ENCODE measurements at places on chromosomes 3 and 15. TPM values are rescaled to one million over a fixed set of nuclear protein-coding genes. Genes with fewer than 3 reads are reported as not detected.

GRCh38 chr15:77840991-77841775 lies 208.5 kb upstream of the LINGO1 start:
- H3K27ac ChIP-seq, result no peak overlapping the region
- peaks cover 8% of the 10 kb centered on the region for H3K27me3 ChIP-seq
- no peaks in the 10 kb centered on the region for H3K36me3 ChIP-seq
- DNase-seq, result no peak

DNA sequence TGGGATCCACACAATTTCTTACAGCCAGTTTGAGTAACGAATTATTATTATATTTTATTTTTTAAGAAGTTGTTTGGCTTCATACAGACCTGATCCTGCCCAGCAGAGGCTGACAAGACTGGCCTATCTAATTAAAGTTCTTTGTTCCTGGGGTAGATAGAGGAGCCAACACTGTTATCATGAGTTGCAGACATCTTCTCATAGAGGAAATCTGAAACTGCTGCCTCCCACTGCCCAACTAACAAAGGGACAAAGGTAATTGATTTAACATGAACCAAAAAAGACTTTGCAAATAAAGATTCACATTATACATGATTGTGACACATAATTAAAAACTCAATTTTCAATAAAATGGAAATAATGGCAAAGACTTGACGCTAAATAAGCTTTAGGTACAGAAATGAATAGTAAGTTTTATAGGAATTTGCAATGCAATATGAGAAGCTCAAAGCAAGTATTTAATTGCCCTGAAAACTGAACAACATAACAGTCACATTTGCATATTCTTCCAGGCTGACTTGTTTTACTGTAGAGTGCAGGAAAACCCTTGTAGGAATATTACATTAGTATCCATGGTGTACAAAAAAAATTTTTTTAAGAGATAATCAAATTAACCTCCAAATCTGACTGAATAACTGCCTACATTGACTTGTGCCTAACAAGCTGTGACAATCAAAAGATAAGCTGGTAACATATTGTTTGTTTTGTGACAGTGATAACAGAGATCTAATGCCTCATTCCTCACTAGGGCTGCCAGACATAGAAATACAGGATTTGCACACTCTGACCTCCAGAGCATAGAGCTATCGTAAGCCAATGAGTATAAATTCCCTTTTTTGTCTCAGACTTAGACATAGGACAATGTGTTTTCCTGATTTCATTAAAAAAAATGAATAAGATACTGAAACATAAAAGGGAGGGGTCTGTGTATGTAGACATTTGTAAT lies 273.2 kb downstream of the MFSD1 start:
- H3K27me3 ChIP-seq, result no peaks in the 10 kb centered on the region
- no peak overlapping the region for H3K27ac ChIP-seq
- H3K4me1 ChIP-seq, result no peaks in the 10 kb centered on the region
- H3K4me3 ChIP-seq, result no peak overlapping the region
- DNase-seq, result no peak

GRCh38 chr3:129348734-129349133 lies 70.1 kb downstream of the HMCES start:
- peaks cover 11% of the 10 kb centered on the region for H3K27me3 ChIP-seq
- H3K4me3 ChIP-seq, result no peak overlapping the region
- no peak for DNase-seq
- no peaks in the 10 kb centered on the region for H3K36me3 ChIP-seq
- no peak overlapping the region for H3K27ac ChIP-seq

DNA sequence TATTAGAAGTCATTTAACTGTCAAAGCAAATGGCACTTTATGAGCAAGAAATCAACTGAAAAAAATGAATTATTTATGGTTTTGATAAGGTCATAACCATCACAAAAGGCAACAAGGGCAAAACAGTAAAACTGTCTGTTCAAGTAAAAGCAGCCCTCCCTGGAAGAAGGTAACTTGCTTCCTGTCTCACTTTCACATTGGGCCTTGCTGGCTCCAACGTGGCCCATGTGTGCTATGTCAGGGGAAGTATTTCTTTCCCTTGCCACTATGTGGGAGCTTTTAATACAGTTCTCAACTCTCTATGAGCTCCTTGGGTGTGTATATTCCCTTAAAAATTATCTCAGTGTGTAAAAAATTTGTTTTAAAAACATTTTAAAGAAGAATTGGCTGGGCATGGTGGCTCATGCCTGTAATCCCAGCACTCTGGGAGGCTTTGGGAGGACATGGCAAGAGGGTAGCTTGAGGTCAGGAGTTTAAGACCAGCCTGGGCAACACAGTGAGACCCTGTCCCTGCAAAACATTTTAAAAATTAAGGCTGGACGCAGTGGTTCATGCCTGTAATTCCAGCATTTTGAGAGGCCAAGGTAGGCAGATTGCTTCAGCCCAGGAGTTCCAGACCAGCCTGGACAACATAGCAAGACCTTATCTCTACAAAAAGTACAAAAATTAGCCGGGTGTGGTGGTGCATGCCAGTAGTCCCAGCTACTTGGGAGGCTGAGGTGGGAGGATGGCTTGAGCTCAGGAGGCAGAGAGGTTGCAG lies 45.2 kb upstream of the TJP1 start:
- H3K4me1 ChIP-seq, result peaks cover 7% of the 10 kb centered on the region
- no peaks in the 10 kb centered on the region for H3K27me3 ChIP-seq
- no peak overlapping the region for H3K27ac ChIP-seq
- DNase-seq, result no peak
- no peak overlapping the region for H3K4me3 ChIP-seq
- no peaks in the 10 kb centered on the region for H3K36me3 ChIP-seq

DNA sequence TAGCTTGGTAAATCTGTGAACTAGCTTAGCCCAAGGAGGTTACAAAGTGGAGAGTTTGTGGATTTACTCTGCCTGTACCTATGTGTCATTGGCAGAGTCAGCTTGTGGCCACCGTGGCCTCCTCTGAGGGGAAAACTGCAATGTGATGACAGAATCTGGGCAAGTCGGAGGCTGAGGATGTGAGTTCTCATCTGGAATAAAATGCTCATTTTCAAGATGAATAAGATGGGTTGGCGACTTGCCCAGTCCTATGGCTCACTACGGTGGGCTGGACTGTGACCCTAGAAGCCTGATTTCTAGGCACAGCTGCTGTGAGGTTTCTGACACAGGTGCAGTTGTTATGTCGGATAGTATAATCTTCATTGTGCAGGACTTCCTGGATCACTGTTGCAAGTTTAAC lies 83.7 kb downstream of the ETV5 start:
- no peaks in the 10 kb centered on the region for H3K4me1 ChIP-seq
- DNase-seq, result no peak
- H3K4me3 ChIP-seq, result no peak overlapping the region
- H3K27me3 ChIP-seq, result no peaks in the 10 kb centered on the region

DNA sequence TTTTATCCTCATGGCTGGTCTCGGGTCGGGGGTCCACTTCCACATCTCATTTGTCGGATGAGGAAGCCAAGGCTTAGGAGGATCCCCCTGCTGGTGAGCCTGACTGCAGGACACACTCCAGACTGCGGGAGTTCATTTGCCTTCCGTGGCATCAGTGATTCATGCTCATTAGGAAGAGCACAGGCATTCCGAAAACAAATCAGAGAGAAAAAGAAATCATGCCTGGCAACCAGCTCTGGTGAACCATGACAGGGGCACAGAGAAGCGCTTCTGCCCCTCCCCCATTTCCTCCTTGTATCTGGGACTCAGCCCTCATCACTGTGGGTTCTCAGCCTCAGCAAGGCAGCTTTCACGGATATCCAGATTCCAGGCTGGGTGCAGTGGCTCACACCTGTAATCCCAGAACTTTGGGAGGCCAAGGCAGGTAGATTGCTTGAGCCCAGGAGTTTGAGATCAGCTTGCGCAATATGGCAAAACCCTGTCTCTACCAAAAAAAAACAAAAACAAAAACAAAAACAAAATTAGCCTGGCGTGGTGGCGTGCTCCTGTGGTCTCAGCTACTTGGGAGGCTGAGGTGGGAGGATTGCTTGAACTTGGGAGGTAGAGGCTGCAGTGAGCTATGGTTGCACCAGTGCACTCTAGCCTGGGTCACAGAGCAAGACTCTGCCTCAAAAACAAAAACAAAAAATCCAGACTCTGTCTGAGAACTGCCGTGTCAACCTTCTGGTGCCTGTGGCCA lies 28.4 kb downstream of the IRAK2 start:
- no peak overlapping the region for H3K4me3 ChIP-seq
- peaks cover 62% of the 10 kb centered on the region for H3K4me1 ChIP-seq
- peak; percentile 62 for DNase-seq
- no peaks in the 10 kb centered on the region for H3K36me3 ChIP-seq
- peak overlapping the region; percentile 89 for H3K27ac ChIP-seq
- no peaks in the 10 kb centered on the region for H3K27me3 ChIP-seq

- H3K4me1 ChIP-seq, result peaks cover 27% of the 10 kb centered on the region
- H3K36me3 ChIP-seq, result no peaks in the 10 kb centered on the region
- peak overlapping the region; percentile 18 for H3K27ac ChIP-seq
Measured at GRCh38 chr15:64571857-64572291, 111.5 kb downstream of the ZNF609 start.

MB21D2 gene
- total RNA-seq, result 3.2 TPM

ANKRD34C gene
- not detected for total RNA-seq

MKRN3 gene
- not detected for total RNA-seq

KNL1 gene
- 3.4 TPM for total RNA-seq

TMEM44 gene
- total RNA-seq, result 101 TPM
